ENCODE measurements at places on chromosomes 12 and 14. TPM values are rescaled to one million over a fixed set of nuclear protein-coding genes. Genes with fewer than 3 reads are reported as not detected.

- no peak overlapping the region for H3K4me3 ChIP-seq
- no peak overlapping the region for H3K27ac ChIP-seq
- H3K4me1 ChIP-seq: no peaks in the 10 kb centered on the region
- H3K36me3 ChIP-seq: peaks cover 7% of the 10 kb centered on the region
- DNase-seq: no peak
These were observed 94.6 kb upstream of the MUCL1 start for GRCh38 chr12:54759751-54760150.

DNA sequence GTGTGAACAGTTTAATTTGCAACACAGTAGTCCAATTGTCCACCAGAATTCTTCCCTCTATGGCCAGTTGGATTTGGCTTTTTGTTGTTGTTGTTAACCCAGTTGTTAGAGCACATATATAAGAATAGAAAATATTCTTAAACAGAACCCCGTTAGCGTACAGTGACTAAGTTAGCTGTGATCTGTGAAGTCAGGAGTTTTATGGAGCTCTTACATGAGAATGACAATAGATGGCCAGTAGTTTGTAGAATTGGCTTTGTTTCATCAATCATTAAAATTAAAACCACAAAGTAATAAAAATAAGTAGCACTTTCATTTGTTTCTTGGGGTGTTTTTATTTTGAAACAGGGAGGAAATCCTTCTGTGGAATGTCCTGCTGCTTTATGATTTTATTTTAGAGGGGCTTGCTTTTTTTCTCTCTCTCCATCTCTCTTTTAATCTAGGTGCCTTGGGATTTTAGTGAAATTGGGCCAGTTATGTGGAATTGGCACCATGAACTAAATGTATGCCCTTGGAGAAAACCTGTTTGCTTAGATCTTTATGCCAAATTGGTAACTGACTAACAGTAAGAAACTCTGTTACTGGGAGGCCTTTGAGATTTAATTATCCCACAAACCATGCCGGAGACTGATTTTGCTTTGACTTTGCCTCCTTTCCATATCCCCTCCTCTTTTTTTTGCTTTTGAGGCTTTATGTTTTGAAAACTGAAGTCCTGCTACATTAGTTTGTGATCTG is 22.9 kb downstream of the FBXW8 start:
- peaks cover 3% of the 10 kb centered on the region for H3K4me1 ChIP-seq
- H3K27ac ChIP-seq: no peak overlapping the region
- no peak for DNase-seq
- H3K4me3 ChIP-seq: no peak overlapping the region

DNA sequence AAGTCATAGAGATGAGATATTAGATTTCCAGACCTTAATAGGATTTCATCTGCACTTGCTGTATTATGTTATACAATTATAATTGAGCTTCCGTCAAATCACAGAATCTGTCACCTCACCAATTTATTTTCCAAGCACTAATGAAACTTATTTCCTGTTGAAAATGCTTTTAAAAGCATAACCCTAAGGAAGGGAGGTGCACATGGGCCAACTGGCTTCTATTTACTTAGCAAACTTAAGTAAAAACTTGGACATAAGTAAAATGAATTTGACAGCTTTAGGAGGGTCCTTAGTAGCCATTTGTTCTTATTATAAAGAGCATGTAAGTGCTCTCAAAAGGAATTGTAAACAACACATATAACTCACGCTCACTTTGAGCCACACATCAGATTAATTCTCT is 462.2 kb upstream of the TMPO start:
- no peaks in the 10 kb centered on the region for H3K4me1 ChIP-seq
- no peak for DNase-seq
- no peaks in the 10 kb centered on the region for H3K27me3 ChIP-seq
- H3K36me3 ChIP-seq: no peaks in the 10 kb centered on the region

GRCh38 chr12:117067016-117067415 is 32.2 kb downstream of the TESC start:
- H3K27me3 ChIP-seq: peaks cover 10% of the 10 kb centered on the region
- H3K36me3 ChIP-seq: no peaks in the 10 kb centered on the region
- H3K4me1 ChIP-seq: peaks cover 3% of the 10 kb centered on the region

GRCh38 chr12:31248337-31248736 is 77.6 kb downstream of the SINHCAF start:
- no peak for DNase-seq
- no peaks in the 10 kb centered on the region for H3K4me1 ChIP-seq
- H3K36me3 ChIP-seq: no peaks in the 10 kb centered on the region
- H3K4me3 ChIP-seq: no peak overlapping the region

DNA sequence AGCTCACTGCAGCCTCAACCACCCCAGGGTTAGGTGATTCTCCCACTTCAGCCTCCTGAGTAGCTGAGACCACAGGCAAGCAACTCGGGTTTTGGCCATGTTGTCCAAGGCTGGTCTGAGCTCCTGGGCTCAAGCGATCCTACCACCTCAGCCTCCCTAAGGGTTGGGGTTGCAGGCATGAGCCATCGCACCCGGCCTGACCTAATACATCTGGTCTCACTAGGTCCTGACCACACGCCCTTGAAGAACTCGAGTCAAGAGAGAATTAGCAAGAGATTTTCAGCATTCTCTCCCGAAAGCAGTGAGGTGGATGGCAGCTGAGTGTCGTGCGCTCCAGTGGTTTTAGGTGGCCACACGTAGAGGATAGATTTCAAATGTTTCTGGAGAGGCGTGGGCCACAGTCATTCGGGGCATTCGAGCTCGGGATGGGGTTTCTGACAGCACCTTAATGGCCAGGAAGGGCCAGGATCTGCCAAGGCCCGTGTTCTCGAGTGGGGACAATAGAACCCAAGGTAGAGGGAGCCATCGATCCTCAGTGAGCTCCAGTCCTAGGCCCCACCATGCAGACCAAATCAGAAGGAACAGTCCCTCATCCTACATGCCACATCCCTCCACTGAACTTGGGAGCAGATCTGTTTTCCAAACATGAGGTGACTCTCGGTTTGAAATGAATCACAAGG is 193.1 kb downstream of the ALG10 start:
- H3K4me3 ChIP-seq: no peak overlapping the region
- DNase-seq: no peak
- H3K4me1 ChIP-seq: no peaks in the 10 kb centered on the region
- no peak overlapping the region for H3K27ac ChIP-seq
- H3K36me3 ChIP-seq: peaks cover 10% of the 10 kb centered on the region

- DNase-seq: peak; percentile 35
- H3K36me3 ChIP-seq: no peaks in the 10 kb centered on the region
- no peak overlapping the region for H3K27ac ChIP-seq
- H3K4me1 ChIP-seq: peaks cover 6% of the 10 kb centered on the region
- peaks cover 5% of the 10 kb centered on the region for H3K27me3 ChIP-seq
- no peak overlapping the region for H3K4me3 ChIP-seq
These were observed 174.5 kb downstream of the TTC7B start for GRCh38 chr14:90641615-90642243.

DNA sequence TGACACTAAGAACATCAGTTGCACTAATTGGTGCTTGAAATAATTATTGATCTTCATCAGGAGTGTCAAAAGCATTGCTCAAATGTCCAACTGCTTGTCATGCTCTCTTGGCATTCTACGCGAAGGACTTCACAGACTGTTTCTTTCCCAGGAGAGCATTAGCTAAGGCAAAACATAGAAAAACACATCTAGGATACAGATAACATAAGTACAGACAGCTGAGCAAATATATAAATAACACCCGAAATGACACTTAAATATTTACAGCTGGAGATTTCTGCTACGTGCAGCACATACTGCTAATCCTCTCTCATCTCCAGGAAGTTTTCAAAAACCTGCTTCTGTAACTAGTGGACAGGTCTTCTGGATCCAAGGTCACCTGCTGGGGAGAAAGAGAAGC is 120.0 kb upstream of the PRMT8 start:
- no peaks in the 10 kb centered on the region for H3K36me3 ChIP-seq
- H3K27me3 ChIP-seq: no peaks in the 10 kb centered on the region
- peaks cover 6% of the 10 kb centered on the region for H3K4me1 ChIP-seq

GRCh38 chr14:80942191-80942600 is 658 bp upstream of the CEP128 start:
- H3K4me3 ChIP-seq: peak overlapping the region; percentile 96
- DNase-seq: no peak
- H3K36me3 ChIP-seq: no peaks in the 10 kb centered on the region
- peak overlapping the region; percentile 98 for H3K27ac ChIP-seq
- H3K27me3 ChIP-seq: no peaks in the 10 kb centered on the region

DNA sequence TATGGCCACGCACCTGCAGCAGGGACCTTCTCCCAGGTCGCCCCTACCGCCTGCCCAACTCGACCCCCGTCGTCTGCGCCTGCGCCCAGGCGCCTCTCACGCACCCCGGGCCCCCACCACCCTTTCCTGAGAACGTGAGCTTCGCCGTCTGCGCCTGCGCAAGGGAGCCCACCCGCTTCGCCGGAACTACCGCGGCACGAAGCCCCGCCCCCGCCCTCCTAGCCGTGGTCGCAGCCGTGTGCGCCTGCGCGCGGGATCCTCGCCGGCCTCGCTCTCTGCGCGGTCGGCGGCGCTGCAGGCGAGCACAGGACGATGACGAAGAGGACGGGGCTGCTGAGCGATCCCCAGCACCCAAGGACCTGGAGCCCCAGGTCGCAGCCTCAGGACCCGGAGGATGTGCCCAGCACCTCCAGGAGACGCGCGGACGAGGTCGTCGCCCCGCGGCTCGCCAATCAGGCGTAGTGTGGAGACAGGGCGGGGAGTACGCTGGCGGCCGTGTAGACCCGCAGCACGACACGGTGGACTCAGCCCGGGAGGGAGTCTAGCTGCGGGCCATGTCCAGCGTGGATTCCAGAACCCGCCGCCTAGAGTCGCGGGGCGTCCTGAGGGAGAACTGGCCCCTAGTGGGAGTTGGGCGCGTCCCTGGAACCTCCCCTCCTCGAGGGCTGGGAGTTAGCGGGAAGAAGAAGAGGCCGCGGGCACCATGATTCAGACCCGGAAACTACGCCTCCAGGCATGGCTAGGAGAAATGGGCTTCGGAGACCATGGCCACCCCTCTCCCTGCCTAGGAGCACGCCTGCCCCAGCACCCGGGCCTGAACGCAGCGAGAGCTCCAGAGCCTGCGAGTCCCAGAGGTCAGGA is 1120.8 kb upstream of the TMEM132C start:
- DNase-seq: peak; percentile 86
- H3K36me3 ChIP-seq: no peaks in the 10 kb centered on the region
- peak overlapping the region; percentile 81 for H3K4me3 ChIP-seq
- H3K4me1 ChIP-seq: no peaks in the 10 kb centered on the region
- H3K27me3 ChIP-seq: no peaks in the 10 kb centered on the region
- peak overlapping the region; percentile 68 for H3K27ac ChIP-seq

DNA sequence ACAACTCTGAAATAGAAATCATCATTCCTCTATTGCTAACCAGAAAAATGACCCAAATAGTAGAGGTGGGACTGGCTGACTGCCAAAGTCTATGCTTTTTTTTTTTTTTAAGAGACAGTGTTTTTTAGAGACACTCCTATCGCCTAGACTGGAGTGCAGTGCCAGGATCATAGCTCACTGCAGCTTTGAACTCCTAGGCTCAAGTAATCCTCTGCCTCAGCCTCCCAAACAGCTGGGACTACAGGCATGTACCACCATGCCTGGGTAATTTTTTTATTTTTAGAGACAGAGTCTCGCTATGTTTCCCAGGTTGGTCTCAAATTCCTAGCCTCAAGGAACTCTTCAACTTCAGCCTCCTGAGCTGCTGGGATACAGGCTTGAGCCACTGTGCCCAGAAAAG is 19.2 kb downstream of the NR2C1 start:
- peaks cover 8% of the 10 kb centered on the region for H3K4me1 ChIP-seq
- DNase-seq: no peak
- no peaks in the 10 kb centered on the region for H3K36me3 ChIP-seq
- H3K27me3 ChIP-seq: peaks cover 2% of the 10 kb centered on the region
- H3K4me3 ChIP-seq: no peak overlapping the region
- H3K27ac ChIP-seq: peak overlapping the region; percentile 88

DNA sequence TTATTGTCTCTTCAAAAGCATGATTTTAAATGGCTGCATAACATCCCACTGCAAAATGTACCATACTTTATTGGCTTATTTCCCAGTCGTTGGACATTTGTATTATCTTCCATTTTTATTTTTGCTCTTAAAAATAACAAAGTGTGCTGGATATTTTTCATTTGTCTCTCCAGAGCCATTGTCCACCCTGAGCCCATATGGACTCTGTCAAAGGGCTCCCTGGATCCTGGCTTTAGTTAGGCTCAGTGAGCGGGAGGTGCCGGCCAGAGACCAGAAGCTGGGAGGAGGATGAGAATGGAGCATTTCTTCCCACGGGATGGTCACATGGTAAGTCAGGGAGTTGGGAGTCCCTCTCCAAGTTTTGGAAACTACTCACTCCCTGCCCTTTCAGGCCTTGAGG is 296.9 kb downstream of the NUAK1 start:
- peaks cover 10% of the 10 kb centered on the region for H3K36me3 ChIP-seq
- H3K4me1 ChIP-seq: peaks cover 2% of the 10 kb centered on the region
- no peaks in the 10 kb centered on the region for H3K27me3 ChIP-seq
- DNase-seq: no peak

GRCh38 chr12:3177778-3178425 is 100.7 kb downstream of the TSPAN9 start:
- no peak overlapping the region for H3K27ac ChIP-seq
- DNase-seq: no peak
- H3K36me3 ChIP-seq: no peaks in the 10 kb centered on the region
- H3K27me3 ChIP-seq: peaks cover 17% of the 10 kb centered on the region
- peaks cover 23% of the 10 kb centered on the region for H3K4me1 ChIP-seq

DNA sequence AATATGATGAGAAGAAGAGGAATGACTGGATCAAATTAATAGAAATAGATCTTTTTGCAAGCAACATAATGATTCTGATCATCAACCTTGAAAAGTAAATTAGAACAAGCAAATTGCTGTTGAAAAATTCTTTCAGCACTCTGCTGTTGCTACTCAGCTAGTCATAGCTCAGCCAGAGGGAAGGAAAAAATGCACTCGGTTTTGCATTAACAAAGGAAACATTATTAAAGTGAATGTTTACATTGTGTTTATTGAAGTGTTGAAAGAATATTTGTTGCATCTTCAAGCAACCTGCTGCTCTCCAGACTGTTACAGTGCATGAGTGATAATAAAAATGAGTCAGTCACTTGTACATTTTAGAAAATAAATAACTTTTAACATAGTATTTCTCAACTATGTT is 26.5 kb downstream of the AP5M1 start:
- no peak for DNase-seq
- H3K36me3 ChIP-seq: no peaks in the 10 kb centered on the region
- no peak overlapping the region for H3K4me3 ChIP-seq
- H3K27me3 ChIP-seq: no peaks in the 10 kb centered on the region
- no peak overlapping the region for H3K27ac ChIP-seq

GRCh38 chr14:35573911-35574310 is 39.9 kb downstream of the INSM2 start:
- H3K36me3 ChIP-seq: no peaks in the 10 kb centered on the region
- H3K4me3 ChIP-seq: no peak overlapping the region
- DNase-seq: no peak
- no peak overlapping the region for H3K27ac ChIP-seq
- no peaks in the 10 kb centered on the region for H3K27me3 ChIP-seq
- peaks cover 3% of the 10 kb centered on the region for H3K4me1 ChIP-seq

- peaks cover 81% of the 10 kb centered on the region for H3K4me1 ChIP-seq
- H3K4me3 ChIP-seq: no peak overlapping the region
- H3K27me3 ChIP-seq: peaks cover 7% of the 10 kb centered on the region
- no peaks in the 10 kb centered on the region for H3K36me3 ChIP-seq
These were observed 70.1 kb upstream of the GPATCH2L start for GRCh38 chr14:76081642-76082041.

- H3K4me1 ChIP-seq: no peaks in the 10 kb centered on the region
- H3K4me3 ChIP-seq: no peak overlapping the region
- H3K36me3 ChIP-seq: no peaks in the 10 kb centered on the region
- no peak overlapping the region for H3K27ac ChIP-seq
- DNase-seq: no peak
These were observed 101.0 kb upstream of the GZMB start for GRCh38 chr14:24734917-24735500.

Gene NKX2-1
- not detected for total RNA-seq

Gene TPH2
- 0.34 TPM for total RNA-seq

Gene MMP19
- total RNA-seq: not detected

Gene CLEC1A
- total RNA-seq: not detected

Gene ZNF384
- 83.2 TPM for total RNA-seq

Gene INHBC
- total RNA-seq: not detected

Gene OAS1
- total RNA-seq: not detected

Gene OTX2
- total RNA-seq: 18.8 TPM
